ENCODE measurements at places on chromosomes 6 and 20.
A peak's percentile ranks its signal among the peaks of the same experiment; 100 is the strongest.

DNA sequence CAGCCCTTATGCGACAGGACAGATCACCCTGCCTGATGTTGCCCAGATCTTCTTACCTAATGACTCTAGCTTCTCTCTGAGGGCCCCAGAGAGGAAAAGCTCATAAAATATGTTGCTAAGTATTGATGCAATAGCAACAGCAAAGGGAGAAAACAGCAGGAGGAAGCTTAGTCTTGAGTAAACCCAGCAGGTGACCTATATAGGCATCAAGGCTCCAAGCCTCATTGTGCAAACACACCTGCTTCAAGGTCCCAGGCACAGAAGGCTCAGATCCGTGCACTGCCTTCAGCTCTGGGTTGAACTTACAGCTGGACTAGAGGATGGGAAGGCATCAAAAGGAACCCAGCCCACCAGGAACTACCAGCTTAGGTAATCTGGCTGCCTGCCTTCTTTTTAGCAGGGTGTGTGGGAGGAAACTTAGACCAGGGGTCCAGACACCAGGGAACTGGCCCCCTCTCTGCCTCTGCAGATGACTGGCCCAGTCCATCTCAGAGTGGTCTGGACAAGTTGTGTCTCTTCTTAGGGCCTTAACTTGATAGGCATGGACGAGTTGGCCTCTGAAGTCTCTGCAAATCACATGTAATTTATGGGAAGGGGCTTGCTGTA, 34.4 kb downstream of the TGM3 start:
- H3K4me1 ChIP-seq = no peaks in the 10 kb centered on the region
- H3K27me3 ChIP-seq = peaks cover 30% of the 10 kb centered on the region
- no peak for DNase-seq

GRCh38 chr20:5862703-5863039, 87.7 kb downstream of the TRMT6 start:
- no peak overlapping the region for H3K4me3 ChIP-seq
- no peak for DNase-seq
- peaks cover 21% of the 10 kb centered on the region for H3K4me1 ChIP-seq
- H3K27me3 ChIP-seq = no peaks in the 10 kb centered on the region
- H3K27ac ChIP-seq = no peak overlapping the region

- H3K27ac ChIP-seq = peak overlapping the region; percentile 10
- H3K36me3 ChIP-seq = no peaks in the 10 kb centered on the region
- H3K4me1 ChIP-seq = no peaks in the 10 kb centered on the region
- no peak for DNase-seq
- no peak overlapping the region for H3K4me3 ChIP-seq
- H3K27me3 ChIP-seq = peaks cover 14% of the 10 kb centered on the region
Observed at GRCh38 chr6:150606647-150607328, 7.1 kb downstream of the PLEKHG1 start.

DNA sequence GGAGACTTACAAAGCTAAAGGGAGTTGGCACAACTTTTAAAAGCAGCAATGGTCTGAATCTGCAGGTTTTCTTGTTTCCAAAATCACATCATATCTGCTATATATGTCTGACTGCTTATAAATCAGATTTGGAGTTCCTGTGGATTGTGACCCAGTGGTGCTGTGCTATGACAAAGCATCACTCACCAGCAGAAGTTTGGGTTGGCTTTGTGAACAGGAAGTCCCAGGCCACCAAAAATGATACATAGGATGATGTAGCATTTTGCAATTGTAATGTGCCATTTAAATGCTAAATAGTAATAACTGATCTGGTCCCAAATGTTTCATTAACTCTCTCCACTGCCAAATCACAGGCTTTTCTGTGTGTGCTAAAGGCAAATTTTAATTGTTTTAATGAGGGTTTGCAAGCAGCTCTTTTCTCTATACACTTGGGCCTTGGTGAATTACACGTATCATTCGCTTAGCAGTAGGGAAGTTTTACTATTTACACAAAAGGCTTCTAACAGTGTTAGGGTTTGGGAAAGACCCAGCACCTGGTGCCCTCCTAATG, 60.8 kb downstream of the SYNDIG1 start:
- no peak overlapping the region for H3K27ac ChIP-seq
- H3K4me3 ChIP-seq = no peak overlapping the region
- H3K36me3 ChIP-seq = no peaks in the 10 kb centered on the region

GRCh38 chr6:93350774-93351173, 68.6 kb downstream of the EPHA7 start:
- H3K27me3 ChIP-seq = no peaks in the 10 kb centered on the region
- H3K36me3 ChIP-seq = no peaks in the 10 kb centered on the region
- H3K27ac ChIP-seq = no peak overlapping the region
- no peaks in the 10 kb centered on the region for H3K4me1 ChIP-seq

DNA sequence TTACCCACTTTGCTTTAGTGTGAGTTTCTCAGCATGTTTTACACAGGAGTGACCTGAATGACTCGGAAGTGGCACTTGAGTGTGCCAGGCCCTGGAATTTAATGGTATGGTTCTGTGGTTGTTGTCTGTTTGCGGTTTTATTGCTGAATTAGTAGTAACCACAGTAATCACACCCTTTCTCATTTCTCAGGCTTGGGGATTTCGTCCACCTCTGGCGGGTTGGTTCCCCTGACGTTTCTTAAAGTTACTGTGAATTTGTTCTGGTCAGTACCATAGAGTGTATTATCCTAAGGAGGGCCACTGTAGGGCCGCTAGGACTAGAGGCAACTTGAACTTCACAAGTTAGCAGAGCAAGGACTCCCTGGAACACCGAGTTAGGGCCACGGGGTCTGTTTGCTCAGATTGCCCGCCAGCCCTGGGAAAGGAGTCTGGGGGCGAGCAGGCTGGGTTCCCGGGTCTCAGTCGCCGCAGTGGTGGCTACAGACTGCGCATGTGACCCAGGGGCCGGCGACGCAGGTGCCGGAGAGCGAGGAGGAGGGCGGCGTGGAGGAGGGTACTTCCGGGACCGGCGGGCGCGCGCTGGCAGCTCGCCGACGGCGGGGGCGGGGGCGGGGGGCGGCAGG, 546 bp upstream of the KLHL32 start:
- H3K4me3 ChIP-seq = peak overlapping the region; percentile 97
- no peak for DNase-seq
- peaks cover 16% of the 10 kb centered on the region for H3K36me3 ChIP-seq
- peak overlapping the region; percentile 98 for H3K27ac ChIP-seq
- H3K27me3 ChIP-seq = no peaks in the 10 kb centered on the region

GRCh38 chr6:113171882-113172281, 685.3 kb upstream of the MARCKS start:
- H3K27ac ChIP-seq = no peak overlapping the region
- H3K4me3 ChIP-seq = no peak overlapping the region
- no peaks in the 10 kb centered on the region for H3K36me3 ChIP-seq

DNA sequence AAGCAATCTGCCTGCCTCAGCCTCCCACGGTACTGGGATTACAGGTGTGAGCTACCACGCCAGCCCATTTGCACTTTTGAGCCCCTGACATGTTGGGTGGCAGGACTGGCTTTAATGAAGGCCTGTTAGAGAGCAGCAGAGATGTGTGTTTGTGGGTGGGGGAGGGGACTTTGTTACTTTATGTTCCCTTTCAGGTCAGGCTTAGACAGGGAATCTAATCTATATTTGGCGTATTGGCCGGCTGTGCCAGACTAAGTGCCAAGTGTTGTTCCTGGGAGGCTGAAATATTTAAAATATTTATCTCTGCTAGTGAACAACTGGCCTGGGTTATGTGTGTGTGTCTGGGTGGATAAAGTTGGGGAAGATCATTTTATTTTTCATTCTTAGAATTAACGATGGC, 6.1 kb downstream of the GMPR start:
- no peaks in the 10 kb centered on the region for H3K36me3 ChIP-seq
- no peaks in the 10 kb centered on the region for H3K4me1 ChIP-seq
- H3K4me3 ChIP-seq = no peak overlapping the region
- H3K27ac ChIP-seq = no peak overlapping the region
- DNase-seq = no peak

DNA sequence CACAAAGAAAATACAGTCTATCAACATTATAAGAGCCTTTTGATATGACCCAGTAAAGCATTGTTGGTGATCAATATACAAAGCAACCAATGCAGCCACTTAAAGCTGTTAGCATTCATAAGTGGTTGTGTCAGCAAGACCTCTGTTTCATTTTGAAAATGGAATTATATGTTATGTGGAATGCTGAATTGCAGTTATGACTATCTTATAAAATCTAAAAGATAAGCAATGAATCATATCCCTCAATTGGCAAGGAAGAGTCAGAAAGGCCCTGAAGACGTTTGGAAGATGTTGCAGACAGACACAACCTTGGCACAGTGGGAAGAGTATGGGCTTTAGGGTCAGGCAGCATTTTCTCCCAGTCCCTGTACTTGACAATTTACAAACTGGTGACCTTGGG, 93.8 kb upstream of the RNF217 start:
- no peaks in the 10 kb centered on the region for H3K27me3 ChIP-seq
- H3K4me3 ChIP-seq = no peak overlapping the region
- DNase-seq = no peak
- H3K27ac ChIP-seq = no peak overlapping the region
- no peaks in the 10 kb centered on the region for H3K4me1 ChIP-seq
- no peaks in the 10 kb centered on the region for H3K36me3 ChIP-seq

GRCh38 chr6:79427721-79428120, 109.5 kb downstream of the LCA5 start:
- no peak for DNase-seq
- no peak overlapping the region for H3K4me3 ChIP-seq
- no peak overlapping the region for H3K27ac ChIP-seq
- H3K36me3 ChIP-seq = no peaks in the 10 kb centered on the region

DNA sequence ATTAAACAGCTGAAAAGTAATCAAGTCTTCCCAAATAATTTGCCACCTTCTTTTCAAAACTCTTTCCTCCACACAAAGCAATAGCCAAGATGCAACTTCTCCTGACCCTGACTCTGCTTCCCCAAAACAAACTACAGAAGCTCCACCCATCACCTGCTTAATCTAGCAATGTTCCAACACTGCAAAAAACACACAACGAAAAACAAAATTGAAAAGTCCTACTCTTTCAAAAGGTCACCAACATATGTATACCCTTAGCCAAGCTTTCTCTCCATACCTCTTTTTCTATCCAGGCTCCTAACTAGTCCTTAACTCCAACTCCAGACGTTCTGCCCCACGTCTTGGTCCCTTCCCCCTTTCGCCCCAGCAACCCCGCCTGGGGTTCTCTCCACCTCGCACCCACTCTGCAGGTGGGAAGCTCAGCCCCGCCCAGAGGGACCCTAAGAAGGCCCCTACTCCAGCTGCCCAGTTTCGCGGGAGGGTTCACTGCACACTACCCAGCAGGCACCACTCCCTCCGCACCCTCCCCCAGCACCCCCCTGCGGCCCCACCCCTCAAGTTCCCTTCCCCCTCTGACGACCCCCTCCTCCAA, 717 bp downstream of the CSNK2A1 start:
- peak overlapping the region; percentile 96 for H3K4me3 ChIP-seq
- H3K36me3 ChIP-seq = peaks cover 13% of the 10 kb centered on the region
- peaks cover 43% of the 10 kb centered on the region for H3K4me1 ChIP-seq
- no peak for DNase-seq
- H3K27me3 ChIP-seq = no peaks in the 10 kb centered on the region

DNA sequence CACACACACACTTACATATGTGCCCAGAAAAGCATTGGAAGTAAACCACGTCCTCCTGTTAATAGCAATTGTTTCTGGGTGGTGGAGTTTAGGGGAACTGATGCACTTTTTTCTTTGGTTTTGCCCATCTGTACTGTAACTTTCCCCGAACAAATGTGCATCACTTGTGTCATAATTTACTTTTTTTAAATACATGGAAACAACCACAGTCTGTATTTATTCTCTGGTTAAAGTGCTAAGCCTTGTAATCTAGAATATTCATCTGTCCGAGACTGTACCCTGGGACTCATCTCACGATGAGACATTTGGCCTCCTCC, 61.5 kb upstream of the CD93 start:
- H3K36me3 ChIP-seq = no peaks in the 10 kb centered on the region
- H3K4me1 ChIP-seq = no peaks in the 10 kb centered on the region
- no peaks in the 10 kb centered on the region for H3K27me3 ChIP-seq

GRCh38 chr20:327186-328026, 2.1 kb downstream of the SOX12 start:
- H3K4me1 ChIP-seq = peaks cover 9% of the 10 kb centered on the region
- H3K27me3 ChIP-seq = no peaks in the 10 kb centered on the region
- H3K36me3 ChIP-seq = peaks cover 22% of the 10 kb centered on the region
- DNase-seq = peak; percentile 56

- DNase-seq = no peak
- H3K27ac ChIP-seq = no peak overlapping the region
- no peaks in the 10 kb centered on the region for H3K36me3 ChIP-seq
- no peaks in the 10 kb centered on the region for H3K27me3 ChIP-seq
Observed at GRCh38 chr6:34447910-34448309, 18.0 kb upstream of the PACSIN1 start.

DNA sequence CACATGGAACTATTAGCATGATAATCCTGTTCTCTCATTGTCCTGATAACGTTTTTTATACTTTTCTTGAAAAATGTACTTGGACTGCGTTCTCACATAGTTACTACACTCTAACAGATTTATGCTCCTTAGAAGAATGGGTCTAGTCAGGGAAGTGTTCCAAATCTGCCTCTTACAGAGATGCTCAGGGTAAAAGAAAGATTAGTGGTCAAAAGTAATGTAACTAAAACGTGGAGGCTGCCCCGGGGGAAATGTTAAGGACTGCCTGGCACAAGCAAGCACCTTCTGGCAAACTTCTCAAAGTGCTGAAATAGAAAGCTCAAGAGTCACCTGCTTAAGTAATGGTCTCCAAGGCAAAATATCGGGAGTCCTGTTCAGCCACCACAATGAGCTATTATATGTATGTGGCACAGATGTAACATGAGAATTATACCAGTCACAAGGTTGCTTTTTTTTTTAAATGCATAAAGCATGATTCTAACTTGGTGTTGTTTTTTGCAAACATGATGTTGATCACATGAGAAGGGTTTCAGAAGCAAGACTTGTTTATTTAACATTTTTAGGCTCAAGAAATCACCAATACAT, 244.5 kb upstream of the JARID2 start:
- H3K27ac ChIP-seq = no peak overlapping the region
- H3K4me1 ChIP-seq = no peaks in the 10 kb centered on the region
- no peak overlapping the region for H3K4me3 ChIP-seq
- H3K27me3 ChIP-seq = no peaks in the 10 kb centered on the region

- no peak overlapping the region for H3K27ac ChIP-seq
- no peaks in the 10 kb centered on the region for H3K27me3 ChIP-seq
- peaks cover 20% of the 10 kb centered on the region for H3K36me3 ChIP-seq
- no peak for DNase-seq
- no peaks in the 10 kb centered on the region for H3K4me1 ChIP-seq
Observed at GRCh38 chr6:21227486-21227885, 366.1 kb upstream of the SOX4 start.

GRCh38 chr20:3669710-3670367, 6.6 kb upstream of the GFRA4 start:
- peaks cover 47% of the 10 kb centered on the region for H3K4me1 ChIP-seq
- no peak overlapping the region for H3K27ac ChIP-seq
- H3K4me3 ChIP-seq = no peak overlapping the region
- peaks cover 69% of the 10 kb centered on the region for H3K27me3 ChIP-seq
- peaks cover 20% of the 10 kb centered on the region for H3K36me3 ChIP-seq
- no peak for DNase-seq

DNA sequence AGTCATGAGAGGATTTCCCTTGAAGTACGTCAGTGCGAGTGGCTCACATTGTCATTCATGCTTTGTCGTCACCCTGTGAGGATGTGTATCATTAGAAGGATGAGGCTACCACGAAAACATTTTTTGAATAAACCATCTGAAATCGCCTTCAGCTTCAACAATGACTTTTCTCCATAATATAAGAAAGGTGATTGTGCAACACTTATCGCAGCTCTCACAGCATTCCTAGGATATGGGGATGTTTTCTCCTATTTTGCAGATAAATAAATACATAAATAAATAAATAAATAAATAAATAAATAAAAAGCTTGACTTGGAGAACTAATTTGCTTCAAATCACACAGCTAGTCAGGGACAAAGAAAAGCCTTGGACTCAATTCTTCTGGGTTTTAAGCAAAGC, 326.5 kb downstream of the FOXA2 start:
- H3K4me1 ChIP-seq = no peaks in the 10 kb centered on the region
- no peak overlapping the region for H3K27ac ChIP-seq
- no peak overlapping the region for H3K4me3 ChIP-seq
- H3K27me3 ChIP-seq = no peaks in the 10 kb centered on the region
